H4 (cell line): ENCODE measurements at places on chromosomes 7 and 10. TPM values are rescaled to one million over a fixed set of nuclear protein-coding genes. Genes with fewer than 3 reads are reported as not detected.

DNA sequence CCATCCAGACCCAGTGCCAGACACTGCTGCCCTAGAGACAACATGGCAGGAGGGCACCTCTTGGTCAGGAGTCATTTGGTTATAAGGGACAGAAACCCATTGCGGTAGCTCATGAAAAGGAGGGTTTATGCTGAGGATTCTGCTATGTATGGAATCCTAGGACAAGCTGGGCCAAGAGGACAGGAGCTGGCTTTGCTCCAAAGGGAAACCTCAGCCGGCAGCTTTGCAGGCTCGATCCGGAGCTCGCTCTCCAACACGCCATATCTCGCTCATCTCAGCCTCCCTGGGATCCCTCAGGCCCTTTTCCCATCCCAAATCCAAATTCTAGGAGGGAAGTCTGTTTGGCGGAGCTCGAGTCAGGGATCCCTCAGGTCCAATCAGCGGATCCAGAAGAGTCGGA is 345.7 kb downstream of the GLRX3 start:
- DNase-seq, result no peak

DNA sequence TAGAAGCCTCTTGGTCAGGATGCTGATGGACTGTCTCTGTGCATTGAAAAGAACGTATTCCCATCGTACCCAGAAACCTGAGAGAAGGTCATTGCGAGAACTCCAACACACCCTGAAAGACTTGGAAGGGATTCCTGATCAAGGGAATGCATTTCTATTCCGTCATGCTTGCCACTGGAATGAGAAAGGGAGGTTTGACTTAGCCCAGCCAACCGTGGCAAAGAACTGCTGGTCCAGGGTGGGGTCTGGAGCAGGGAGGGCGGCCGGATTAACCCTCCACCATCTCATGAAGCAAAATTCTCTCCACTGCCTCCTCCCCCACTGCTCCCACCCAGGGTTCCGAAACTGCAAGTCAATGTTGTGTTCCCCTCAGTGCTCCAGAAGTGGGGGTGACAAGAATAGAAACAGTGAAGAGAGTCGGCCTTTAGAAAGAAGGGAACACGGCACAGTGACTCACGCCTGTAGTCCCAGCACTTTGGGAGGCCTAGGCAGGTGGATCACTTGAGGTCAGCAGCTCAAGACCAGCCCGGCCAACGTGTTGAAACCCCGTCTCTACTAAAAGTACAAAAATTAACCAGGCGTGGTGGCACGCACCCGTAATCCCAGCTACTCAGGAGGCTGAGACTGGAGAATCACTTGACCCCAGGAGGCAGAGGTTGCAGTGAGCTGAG is 137.5 kb upstream of the MGMT start:
- DNase-seq, result no peak

Gene CCL24
- total RNA-seq, result not detected in 2 replicates

GRCh38 chr10:29005988-29006387 is 282.9 kb upstream of the LYZL1 start:
- DNase-seq, result no peak

DNA sequence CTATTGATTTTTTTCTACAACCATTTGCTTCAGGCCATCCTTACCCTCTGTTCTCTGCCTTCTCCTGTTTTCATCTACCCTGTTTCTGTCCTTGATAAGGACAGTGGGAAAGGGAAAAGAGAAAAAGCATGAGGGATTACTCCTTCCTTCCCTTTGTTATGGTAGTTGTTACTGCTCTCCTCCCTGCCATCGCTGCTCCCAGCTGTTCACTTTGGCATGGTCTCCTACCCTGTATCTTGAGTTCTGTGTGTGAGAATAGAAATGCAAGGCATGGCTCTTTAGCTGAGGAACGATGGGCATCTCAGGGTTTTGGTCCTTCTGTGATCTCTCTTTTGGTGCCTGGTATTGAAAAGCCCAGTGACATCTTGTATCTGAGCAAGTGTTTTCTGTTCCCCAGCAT is 6.4 kb downstream of the CCSER2 start:
- no peak for DNase-seq

DNA sequence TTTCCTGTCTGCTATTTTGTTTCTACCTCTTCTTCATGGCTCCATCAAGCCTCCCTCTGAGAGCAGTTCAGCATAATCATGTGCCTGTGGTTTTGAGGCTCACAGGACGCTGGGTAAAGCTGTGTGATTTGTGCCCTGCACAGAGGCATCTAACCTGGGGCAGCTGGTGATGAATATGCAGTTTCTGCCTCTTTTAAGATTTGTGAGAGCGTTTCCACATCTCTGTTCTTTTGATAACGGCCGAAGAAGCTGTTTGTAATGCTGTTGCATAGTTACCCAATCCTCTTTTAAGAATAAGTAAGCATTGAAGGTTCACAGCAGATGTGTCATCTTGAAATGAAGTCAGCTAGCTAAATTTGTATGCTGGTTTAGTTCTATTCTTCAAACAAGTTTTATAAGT is 45.2 kb downstream of the PNLIPRP3 start:
- DNase-seq, result no peak

DNA sequence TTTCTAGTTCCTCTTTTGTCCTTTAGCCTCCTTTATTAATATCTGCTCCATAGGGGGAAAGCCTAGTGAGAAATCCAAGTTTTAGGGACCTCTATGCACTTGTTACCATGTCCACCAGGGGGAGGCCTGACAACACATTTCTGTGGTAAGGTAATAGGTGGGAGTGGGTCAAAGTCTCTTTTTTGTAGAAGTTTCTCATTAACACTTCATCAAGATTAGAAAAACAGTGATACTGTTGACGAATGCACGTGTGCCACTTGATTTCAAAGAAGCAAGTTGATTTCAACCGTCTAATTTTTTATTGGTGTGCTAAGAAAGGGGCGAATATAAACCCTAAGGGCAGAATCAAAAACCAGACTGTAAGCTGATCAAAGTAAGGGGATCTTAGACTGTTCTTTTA is 30.6 kb downstream of the CISD1 start:
- peak; percentile 32 for DNase-seq

- DNase-seq, result no peak
Measured at GRCh38 chr10:28370107-28370835, 67.4 kb upstream of the MPP7 start.

- no peak for DNase-seq
Measured at GRCh38 chr10:101850749-101851148, 7.1 kb upstream of the KCNIP2 start.

Gene VSIR
- 0.81 and 1.0 TPM in 2 replicates for total RNA-seq

Gene FGF8
- total RNA-seq, result not detected in 2 replicates

Gene RASA4
- 3.4 and 10.3 TPM in 2 replicates for total RNA-seq

- DNase-seq, result peak; percentile 91
Measured at GRCh38 chr7:158863611-158864506, 7.5 kb downstream of the DYNC2I1 start.

DNA sequence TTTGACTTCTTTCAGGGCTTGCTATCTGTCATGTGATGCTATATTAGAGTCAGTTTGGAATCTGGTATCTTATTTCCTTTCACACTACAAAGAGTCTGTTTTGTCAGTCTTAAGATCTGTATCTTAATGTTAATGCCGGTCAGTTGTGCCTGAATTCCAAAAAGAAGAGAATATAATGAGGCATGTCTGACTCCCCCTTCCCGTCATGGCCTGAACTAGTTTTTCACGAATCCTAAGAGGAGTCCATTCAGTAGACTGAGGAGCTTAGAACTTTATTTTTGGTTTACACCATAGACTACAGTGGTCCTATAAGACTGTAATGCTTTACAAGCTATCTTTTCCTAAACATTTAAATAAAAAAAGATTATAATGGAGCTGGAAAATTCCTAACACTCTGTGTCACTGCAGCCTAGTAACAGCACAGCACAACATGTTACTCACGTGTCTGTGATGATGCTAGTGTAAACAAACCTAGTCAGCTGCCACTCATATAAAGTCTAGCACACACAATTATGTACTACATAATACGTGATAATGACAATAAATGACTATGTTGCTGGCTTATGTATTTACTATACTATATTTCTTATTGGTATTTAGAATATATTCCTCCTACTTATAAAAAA is 50.6 kb downstream of the VPS41 start:
- peak; percentile 33 for DNase-seq

Gene CYP3A7
- total RNA-seq, result not detected in 2 replicates

- no peak for DNase-seq
Measured at GRCh38 chr10:132869621-132870020, 72.7 kb downstream of the CFAP46 start.

- DNase-seq, result no peak
Measured at GRCh38 chr10:120286280-120286679, 170.7 kb upstream of the PLPP4 start.

Gene PNLIPRP2
- not detected in 2 replicates for total RNA-seq

Gene GRID1
- 1.7 and 2.4 TPM in 2 replicates for total RNA-seq

DNA sequence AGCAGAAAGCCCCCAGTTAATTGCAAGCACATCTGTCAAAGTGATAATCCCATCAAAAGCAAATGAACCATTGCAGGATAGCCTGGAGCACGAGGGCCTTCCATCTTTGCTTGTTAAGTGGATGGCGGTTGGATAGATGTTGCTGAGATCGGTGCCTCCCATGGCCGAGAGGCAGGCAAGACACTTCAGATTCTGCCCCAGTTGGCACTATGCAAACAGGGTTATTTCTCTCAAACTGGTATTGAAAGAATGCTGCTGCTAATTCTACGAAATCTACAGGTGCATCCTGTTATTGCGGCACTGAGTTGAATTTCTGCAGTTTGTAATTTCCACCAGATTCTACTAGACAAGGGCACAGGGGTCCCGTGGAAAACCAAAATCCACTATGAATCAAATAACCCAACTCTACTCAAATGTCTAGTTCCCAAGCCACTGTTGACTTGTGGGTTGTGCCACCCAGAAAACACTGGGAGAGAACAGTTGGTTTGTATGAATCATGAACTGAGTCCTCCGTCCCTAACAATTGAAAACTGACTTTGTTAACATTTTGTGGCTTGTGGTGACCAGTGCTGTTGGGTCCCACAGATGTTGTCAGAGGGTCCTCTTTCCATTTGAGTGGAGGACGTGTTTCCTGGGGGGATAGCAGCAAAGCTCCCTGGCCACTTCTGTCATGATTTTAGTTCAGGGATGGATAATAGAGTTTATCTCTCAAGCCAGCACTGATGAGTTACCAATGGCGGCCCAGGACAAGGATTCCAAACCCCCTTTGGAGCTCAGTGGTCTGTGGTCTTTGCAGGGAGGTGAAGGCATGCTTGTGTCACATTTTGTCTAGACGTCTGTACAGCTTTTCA is 7.1 kb upstream of the IL2RA start:
- DNase-seq, result peak; percentile 40

DNA sequence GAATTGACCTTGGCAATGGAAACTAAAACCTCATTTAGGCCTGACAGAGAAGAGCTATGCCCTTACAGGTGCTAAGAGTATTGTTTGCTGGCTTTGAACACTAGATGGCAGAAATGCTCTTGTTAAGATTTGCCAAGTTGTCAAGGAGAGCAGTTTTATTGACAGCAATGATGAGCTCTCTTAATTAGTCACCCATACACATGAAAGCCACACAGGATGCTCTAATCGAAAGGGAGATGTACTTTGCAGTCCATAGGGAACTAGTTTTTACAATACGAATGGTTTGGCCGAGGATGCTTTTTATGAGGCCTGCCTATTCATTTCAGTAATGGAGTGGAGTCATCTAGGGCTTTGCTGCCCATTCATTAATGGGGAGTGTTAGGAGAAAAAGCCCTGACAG is 45.4 kb upstream of the MBL2 start:
- DNase-seq, result peak; percentile 50

DNA sequence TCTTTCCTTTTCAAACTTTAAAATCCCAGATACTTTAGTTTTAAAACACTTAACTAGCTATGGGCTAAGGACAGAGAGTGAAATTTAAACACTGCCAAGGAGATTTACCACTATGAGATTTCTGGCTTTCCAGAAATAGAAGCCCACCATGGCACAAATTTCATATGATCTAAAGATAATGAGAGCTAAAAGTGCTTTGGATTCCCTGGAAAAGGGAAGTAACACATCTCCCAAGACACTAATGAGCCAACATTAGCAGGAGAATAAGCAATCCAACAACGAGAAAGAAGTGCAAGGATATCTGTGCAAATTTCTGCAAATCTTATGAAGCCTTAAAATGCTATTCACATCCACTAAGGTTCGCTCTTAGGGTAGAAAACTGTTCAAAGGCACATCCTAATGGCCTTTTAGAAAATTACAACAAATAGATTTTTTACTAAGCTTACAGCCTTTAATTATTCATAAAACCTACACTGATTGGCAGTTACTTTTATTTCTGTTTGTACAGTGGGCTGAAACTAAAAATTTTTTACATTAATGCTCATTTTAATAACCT is 100.3 kb downstream of the RAPGEF5 start:
- no peak for DNase-seq

DNA sequence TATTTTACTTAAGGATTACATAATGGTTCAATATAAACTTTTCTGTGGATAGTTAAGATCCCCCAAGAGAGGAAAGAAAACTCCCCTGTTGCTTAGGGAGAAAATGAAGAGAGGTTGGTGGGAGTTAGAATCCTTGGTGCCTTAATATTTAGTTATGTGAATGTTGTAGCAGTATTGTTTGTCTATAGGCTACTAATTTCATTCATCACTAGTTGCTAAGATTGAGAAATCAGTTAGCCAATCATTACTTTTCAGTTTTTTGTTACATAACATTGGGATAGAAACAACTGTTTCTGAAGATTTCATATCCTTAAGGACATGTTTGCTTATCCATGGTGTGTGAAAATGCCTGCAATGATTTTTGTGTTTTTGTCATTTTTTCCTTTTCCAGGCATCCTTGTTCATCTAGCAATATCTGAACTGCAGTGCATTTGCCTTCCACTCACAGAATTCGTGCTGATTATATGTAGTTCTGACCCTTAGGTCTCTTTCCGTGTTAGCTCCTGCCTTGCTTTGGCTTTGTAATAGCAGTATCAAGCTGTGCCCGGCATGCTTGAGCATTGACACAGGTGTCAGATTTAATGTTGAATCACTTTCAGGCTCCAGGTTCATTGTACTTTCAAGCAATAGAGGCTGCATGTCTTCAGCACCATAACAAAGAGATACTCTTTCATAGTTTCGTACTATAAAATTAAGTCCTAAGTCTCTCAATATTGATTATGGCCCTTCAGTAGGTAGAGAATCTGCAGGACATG is 85.0 kb downstream of the PODXL start:
- DNase-seq, result no peak

DNA sequence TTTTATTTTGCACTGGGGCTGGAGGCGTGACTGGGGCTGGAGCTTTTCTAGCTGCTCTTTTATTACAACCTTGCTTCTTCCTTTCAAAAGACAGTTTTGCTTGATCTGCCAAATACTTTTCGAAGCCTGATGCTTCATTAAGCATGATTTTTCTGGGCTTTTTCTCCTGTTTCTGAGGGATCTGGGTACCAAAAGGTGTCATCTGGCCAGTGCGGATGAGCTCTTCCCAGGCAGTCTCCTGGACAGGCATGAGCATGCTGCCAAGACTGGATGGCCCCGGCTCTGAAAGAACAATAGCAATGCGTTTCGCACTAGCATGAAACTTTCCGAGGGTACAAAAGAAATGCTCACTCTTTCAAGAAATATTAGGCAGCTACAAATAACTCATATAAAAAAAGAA is 14.4 kb downstream of the ERCC6 start:
- no peak for DNase-seq
